ENCODE measurements at places on chromosomes 2 and 18. TPM values are rescaled to one million over a fixed set of nuclear protein-coding genes. Genes with fewer than 3 reads are reported as not detected.

Gene SERPINB10
- total RNA-seq: 0.14 TPM

Gene PSMA8
- total RNA-seq: 1.1 TPM

DNA sequence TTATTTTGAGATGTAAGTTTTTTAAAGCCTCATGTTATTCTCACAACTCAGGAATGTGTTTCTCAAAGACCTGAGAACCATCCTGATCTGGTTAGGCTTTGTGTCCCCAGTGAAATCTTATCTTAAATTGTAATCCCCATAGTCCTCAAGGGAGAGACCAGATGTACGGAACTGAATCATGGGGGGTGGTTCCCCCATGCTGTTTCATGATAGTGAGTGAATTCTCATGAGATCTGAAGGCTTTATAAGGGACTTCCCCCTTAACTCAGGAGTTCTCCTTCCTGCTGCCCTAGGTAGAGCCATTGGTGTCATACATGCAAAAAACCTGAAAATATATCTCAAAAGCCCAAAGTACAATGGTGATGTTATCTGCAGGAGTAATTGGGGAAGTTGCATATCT, 836.7 kb downstream of the CBLN2 start:
- no peaks in the 10 kb centered on the region for H3K36me3 ChIP-seq
- no peaks in the 10 kb centered on the region for H3K27me3 ChIP-seq
- H3K4me3 ChIP-seq: no peak overlapping the region
- DNase-seq: no peak

Gene RDH14
- total RNA-seq: 16.6 TPM

GRCh38 chr2:159209341-159210306, 76.9 kb downstream of the WDSUB1 start:
- peaks cover 3% of the 10 kb centered on the region for H3K27me3 ChIP-seq
- H3K4me3 ChIP-seq: no peak overlapping the region
- H3K36me3 ChIP-seq: no peaks in the 10 kb centered on the region
- H3K27ac ChIP-seq: no peak overlapping the region

Gene PRKAG3
- not detected for total RNA-seq

GRCh38 chr2:223528036-223528435, 74.1 kb downstream of the SCG2 start:
- no peaks in the 10 kb centered on the region for H3K4me1 ChIP-seq
- no peak for DNase-seq
- H3K27ac ChIP-seq: no peak overlapping the region
- no peak overlapping the region for H3K4me3 ChIP-seq
- H3K27me3 ChIP-seq: no peaks in the 10 kb centered on the region

Gene TGIF1
- 19.0 TPM for total RNA-seq

- H3K36me3 ChIP-seq: no peaks in the 10 kb centered on the region
- peaks cover 18% of the 10 kb centered on the region for H3K4me1 ChIP-seq
- no peak overlapping the region for H3K27ac ChIP-seq
These were observed 49.9 kb upstream of the TMEM18 start for GRCh38 chr2:727071-727470.

- DNase-seq: no peak
- no peak overlapping the region for H3K27ac ChIP-seq
- H3K36me3 ChIP-seq: no peaks in the 10 kb centered on the region
- no peak overlapping the region for H3K4me3 ChIP-seq
- peaks cover 13% of the 10 kb centered on the region for H3K27me3 ChIP-seq
These were observed 45.1 kb upstream of the GLI2 start for GRCh38 chr2:120690521-120690920.

Gene ARHGEF4
- 0.30 TPM for total RNA-seq

Gene ZNF892
- 3.5 TPM for total RNA-seq

- DNase-seq: no peak
- no peak overlapping the region for H3K27ac ChIP-seq
- H3K4me1 ChIP-seq: no peaks in the 10 kb centered on the region
- H3K4me3 ChIP-seq: no peak overlapping the region
- H3K36me3 ChIP-seq: no peaks in the 10 kb centered on the region
- no peaks in the 10 kb centered on the region for H3K27me3 ChIP-seq
These were observed 659.0 kb upstream of the CDH7 start for GRCh38 chr18:65091744-65092329.

DNA sequence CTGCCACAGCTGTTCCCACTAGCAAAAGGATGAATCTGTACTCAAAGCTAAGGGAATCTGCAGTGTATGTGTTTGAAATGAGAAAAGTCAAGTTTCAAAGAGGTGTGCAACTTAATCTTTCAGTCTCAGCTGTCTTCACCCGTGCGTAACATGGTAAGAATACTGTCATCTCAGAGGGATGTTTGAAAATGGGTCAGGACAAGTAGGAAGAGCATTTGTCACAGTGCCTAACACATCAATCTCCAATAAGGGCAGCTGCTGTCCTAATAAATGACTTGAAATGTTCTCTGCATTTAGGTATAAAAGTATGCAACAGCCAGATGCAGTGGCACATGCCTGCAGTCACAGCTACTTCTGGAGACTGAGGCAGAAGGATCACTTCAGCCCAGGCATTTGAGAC, 13.1 kb downstream of the ILKAP start:
- no peak overlapping the region for H3K27ac ChIP-seq
- H3K4me3 ChIP-seq: no peak overlapping the region

DNA sequence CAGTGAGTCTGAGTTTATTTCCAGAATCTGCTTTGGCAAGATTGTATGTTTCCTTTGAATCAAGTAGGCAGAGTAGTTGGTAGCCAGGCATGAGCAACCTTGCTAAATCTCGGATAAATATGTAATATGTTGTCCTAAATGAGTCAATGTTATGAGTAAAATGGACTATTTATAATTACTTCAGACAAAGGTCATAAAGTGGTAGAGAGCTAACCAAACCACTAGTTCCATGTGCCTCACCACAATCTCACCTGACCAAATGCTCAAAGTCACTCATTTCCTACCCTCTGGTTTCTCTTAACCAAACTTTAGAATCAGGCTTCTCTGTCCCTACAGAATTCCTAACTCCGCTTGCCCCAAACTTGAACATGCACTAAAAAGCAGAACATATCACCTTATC, 261.2 kb upstream of the FSIP2 start:
- H3K27me3 ChIP-seq: no peaks in the 10 kb centered on the region
- H3K27ac ChIP-seq: no peak overlapping the region
- H3K4me3 ChIP-seq: no peak overlapping the region

DNA sequence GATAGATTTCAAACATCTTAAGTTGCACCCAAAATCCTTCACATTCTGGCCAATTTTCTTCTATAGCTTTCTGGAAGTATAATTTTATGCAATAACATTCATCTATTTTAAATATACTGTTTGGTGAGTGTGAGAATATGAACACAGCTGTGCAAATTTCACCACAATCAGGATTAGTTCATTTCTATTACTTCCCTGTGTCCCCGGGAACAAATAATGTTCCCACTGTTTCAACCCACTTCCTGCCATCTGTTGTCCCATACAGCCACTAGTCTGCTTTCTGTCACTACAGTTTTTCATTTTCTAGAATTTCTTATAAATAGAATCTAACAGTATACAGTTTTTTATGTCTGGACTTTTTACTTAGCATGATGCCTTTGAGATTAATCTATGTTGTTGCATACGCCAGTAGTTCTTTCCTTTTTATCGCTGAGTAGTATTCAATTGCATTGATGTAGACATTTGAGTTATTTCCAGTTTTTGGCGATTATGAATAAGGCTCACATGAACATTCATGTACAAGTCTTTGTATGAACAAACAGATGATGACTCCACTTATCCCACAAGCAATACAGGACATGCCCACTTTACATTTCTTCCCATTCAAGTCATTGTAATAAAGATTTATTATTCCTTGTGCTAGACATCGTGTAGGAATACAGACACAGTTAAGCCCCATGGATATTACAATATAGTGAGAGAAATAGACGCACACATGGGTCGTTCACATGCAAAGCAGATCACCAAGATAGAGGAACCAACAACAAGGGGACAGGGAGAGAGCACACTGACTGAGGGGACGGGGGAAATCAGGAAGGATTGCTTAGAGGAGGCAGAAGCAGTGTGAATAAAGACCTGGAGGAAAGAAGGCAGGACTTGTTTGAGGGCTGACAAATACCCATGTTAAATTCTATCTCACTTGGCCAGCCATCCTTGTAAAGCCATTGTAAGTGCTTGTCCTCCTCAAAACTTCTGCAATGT, 72.9 kb upstream of the PAX8 start:
- H3K27ac ChIP-seq: no peak overlapping the region
- no peak overlapping the region for H3K4me3 ChIP-seq
- H3K4me1 ChIP-seq: no peaks in the 10 kb centered on the region
- peaks cover 37% of the 10 kb centered on the region for H3K27me3 ChIP-seq
- peaks cover 3% of the 10 kb centered on the region for H3K36me3 ChIP-seq
- no peak for DNase-seq

- H3K36me3 ChIP-seq: peaks cover 4% of the 10 kb centered on the region
- H3K27ac ChIP-seq: no peak overlapping the region
- H3K27me3 ChIP-seq: peaks cover 16% of the 10 kb centered on the region
- no peak overlapping the region for H3K4me3 ChIP-seq
These were observed 18.4 kb upstream of the KANSL1L start for GRCh38 chr2:210189452-210190138.

Gene ALPI
- not detected for total RNA-seq

DNA sequence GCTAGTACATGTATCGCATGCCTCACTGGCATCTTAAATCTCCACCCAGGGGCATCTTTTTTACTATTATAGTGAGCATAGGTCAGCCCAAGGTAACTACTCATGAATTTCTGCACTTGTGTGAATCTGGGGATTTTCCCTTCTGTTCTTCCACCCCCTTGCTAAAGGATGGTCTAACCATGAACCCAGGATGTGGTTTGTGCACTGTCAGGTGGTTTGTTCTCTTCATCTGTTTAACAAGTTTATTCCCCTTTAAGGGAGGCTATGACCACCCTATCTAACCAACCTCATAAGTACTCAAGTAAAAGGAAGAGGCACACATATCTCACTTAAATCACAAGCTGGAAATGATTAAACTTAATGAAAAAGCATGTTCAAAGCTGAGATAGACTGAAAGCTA, 243.0 kb downstream of the RPRM start:
- H3K27me3 ChIP-seq: peaks cover 6% of the 10 kb centered on the region
- peak; percentile 80 for DNase-seq
- peaks cover 2% of the 10 kb centered on the region for H3K36me3 ChIP-seq
- H3K4me1 ChIP-seq: peaks cover 22% of the 10 kb centered on the region

- H3K36me3 ChIP-seq: no peaks in the 10 kb centered on the region
- H3K27ac ChIP-seq: no peak overlapping the region
- H3K4me3 ChIP-seq: no peak overlapping the region
- DNase-seq: peak; percentile 2
- no peaks in the 10 kb centered on the region for H3K4me1 ChIP-seq
- peaks cover 7% of the 10 kb centered on the region for H3K27me3 ChIP-seq
These were observed 56.6 kb downstream of the THNSL2 start for GRCh38 chr2:88226754-88227153.

- H3K27me3 ChIP-seq: no peaks in the 10 kb centered on the region
- H3K4me1 ChIP-seq: no peaks in the 10 kb centered on the region
These were observed 186.3 kb downstream of the TCF4 start for GRCh38 chr18:55401638-55402191.

Gene CAPN13
- not detected for total RNA-seq

GRCh38 chr2:84532291-84532690, 16.0 kb downstream of the DNAH6 start:
- H3K36me3 ChIP-seq: no peaks in the 10 kb centered on the region
- no peak for DNase-seq
- peaks cover 3% of the 10 kb centered on the region for H3K27me3 ChIP-seq
- H3K4me3 ChIP-seq: no peak overlapping the region
- H3K4me1 ChIP-seq: no peaks in the 10 kb centered on the region

DNA sequence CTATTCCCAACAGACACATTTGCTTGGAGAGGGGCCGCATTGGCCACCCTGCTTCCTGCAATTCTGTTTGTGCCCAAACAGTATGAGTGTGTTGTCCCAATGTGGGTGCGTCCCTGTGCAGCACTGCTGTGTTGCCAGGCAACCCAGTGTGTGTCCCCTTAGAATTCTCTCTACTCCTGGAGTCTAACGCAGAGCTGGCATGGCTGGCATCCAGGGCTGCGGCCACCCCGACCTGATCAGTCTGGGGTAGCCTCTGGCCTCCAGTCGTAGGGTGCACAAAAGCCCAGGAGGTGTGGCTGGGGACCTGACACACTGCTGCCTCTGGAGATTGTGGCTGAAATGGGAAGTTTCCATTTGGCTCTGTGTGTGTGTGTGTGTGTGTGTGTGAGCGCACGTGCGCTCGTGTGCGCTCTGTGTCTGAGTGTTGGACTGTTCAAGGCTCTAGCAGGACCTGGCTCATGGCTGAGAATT, 48.0 kb downstream of the TEX44 start:
- H3K27me3 ChIP-seq: no peaks in the 10 kb centered on the region
- H3K4me1 ChIP-seq: peaks cover 12% of the 10 kb centered on the region
- no peak overlapping the region for H3K27ac ChIP-seq
- H3K36me3 ChIP-seq: no peaks in the 10 kb centered on the region

DNA sequence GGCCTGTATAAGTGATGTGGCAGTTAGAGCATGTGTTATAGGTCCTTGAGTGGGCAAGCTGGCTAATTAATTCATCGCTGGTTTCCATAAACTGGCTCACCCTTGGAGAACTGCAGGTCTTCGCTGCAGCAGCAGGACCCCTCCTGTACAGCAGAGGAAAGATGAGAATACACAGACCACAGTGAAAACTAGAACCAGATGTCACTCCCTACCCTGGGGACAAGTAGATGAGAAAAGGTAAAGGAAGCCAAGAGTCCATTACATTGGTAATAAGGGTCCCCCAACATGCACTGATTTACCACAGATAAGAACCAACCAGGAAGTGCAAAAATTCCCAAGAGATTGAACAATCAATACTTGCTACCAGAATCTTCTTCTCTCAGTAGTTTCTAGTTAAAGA, 415.6 kb upstream of the LYPD1 start:
- no peaks in the 10 kb centered on the region for H3K4me1 ChIP-seq
- no peak overlapping the region for H3K27ac ChIP-seq

GRCh38 chr2:68748568-68748967, 14.0 kb downstream of the ARHGAP25 start:
- H3K4me1 ChIP-seq: peaks cover 90% of the 10 kb centered on the region
- peaks cover 47% of the 10 kb centered on the region for H3K36me3 ChIP-seq
- DNase-seq: peak; percentile 7
- H3K27ac ChIP-seq: peak overlapping the region; percentile 41
- no peak overlapping the region for H3K4me3 ChIP-seq
- no peaks in the 10 kb centered on the region for H3K27me3 ChIP-seq

GRCh38 chr2:204176306-204176705, 239.7 kb downstream of the ICOS start:
- H3K27ac ChIP-seq: no peak overlapping the region
- no peak overlapping the region for H3K4me3 ChIP-seq
- H3K36me3 ChIP-seq: no peaks in the 10 kb centered on the region
- peaks cover 19% of the 10 kb centered on the region for H3K27me3 ChIP-seq
- no peak for DNase-seq

- no peak overlapping the region for H3K27ac ChIP-seq
- peaks cover 37% of the 10 kb centered on the region for H3K27me3 ChIP-seq
- H3K4me3 ChIP-seq: no peak overlapping the region
- peaks cover 86% of the 10 kb centered on the region for H3K4me1 ChIP-seq
These were observed 116.2 kb downstream of the ACOXL start for GRCh38 chr2:110848519-110849030.

- no peak overlapping the region for H3K27ac ChIP-seq
- DNase-seq: no peak
- peaks cover 65% of the 10 kb centered on the region for H3K27me3 ChIP-seq
- H3K4me3 ChIP-seq: no peak overlapping the region
- H3K36me3 ChIP-seq: no peaks in the 10 kb centered on the region
These were observed 192.6 kb downstream of the SH3RF3 start for GRCh38 chr2:109321570-109321969.
